ENCODE measurements at places on chromosomes 4 and X. TPM values are rescaled to one million over a fixed set of nuclear protein-coding genes. Genes with fewer than 3 reads are reported as not detected.

DNA sequence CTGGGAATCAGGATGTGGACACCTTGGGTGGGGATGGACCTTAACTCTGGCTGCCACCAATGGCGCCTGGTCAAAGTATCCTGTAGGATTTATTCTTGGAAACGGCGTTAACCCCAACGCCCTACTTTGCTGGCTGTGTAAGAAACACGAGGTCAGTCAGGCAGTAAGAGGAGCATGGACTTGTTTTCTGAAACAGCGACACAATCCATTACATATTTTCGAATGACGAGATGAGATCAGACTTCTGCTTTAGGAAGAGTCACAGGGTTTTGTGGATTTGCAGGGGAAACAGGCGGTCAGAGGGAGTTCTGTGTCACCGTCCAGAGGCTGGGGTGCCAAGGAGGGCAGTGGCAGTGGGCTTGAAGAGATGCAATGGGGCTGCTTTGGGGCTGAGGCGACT is 92.2 kb downstream of the TBL1X start:
- no peak for DNase-seq

DNA sequence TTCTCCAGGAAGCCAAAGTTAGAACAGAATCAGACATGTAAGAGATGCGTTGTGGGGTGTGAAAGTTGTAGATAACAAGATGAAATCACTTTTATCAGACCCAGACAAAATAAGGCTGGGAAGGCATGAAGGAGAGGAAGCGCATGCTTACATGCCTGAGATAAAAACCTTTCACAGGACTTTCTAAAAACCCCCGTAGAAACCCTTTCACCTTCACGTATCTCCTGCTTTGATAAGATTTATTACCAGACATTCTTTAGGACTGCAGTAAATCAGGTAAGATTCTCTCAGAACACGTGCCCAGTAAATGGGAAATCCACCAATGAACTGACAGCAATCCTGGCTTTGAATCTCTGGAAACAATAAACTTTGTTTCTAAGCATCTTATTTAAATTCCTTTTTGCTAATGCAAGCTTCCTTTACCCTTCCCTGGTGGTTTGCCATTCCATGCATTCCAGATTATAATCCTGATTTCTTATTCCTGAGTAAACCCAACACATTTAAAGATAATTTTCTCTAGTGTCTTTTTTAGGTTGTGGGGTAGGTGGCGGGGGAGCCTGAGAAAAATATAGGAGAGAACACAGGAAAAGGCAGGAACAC is 254.6 kb upstream of the LDB2 start:
- DNase-seq = no peak

DNA sequence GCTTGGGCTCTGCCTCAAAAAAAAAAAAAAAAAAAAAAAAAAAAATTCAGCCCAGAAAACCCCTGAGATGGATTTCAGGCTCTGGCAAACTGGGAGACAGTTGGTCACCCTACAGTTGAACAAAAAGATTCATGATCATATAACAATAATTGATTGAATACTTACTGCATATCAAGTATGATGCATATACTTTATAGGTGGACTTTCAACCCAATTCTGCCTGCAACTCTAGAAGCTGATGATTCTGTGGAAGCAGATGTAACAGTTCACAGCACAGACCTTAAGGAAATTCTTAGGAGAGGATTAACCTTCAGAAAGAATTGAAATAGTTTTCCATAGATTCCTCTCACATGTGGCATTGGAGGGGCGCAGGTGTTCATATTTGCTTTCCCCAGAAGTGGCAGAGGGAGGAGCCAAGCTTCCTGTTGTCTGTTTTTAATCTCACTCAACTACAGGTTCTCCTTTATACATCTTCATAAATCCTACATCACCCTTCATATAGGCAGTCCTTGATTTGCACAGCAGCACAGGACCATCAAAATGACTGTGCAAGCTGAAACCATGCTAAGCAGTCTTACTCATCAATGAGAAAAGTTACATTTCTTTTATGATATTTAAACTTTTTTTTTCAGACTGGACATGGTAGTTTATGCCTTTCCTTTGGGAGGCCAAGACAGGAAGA is 149.4 kb upstream of the KLF3 start:
- DNase-seq = no peak

GRCh38 chr4:158195297-158195696 is 15.0 kb upstream of the TMEM144 start:
- DNase-seq = no peak

- no peak for DNase-seq
Measured at GRCh38 chrX:45518552-45518951, 317.9 kb upstream of the DIPK2B start.

DNA sequence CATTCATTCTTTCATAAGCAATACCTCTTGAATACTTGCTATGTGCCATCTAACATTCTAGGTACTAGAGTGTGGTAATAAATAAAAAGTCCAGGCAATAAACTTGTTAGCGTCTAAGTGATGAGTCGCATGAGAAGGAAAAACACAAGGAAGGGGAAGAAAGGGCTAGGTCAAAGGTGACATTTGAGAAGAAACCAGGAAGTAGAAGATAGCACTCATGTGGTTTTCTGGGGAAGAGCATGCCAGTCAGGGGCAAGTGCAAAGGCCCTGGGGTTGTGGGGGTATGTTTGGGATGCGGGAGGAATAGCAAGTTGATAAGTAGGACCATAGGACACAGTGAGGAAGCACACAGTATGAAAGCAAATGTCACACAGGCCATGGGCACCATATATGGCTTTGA is 157.0 kb downstream of the TSPAN5 start:
- DNase-seq = no peak

DNA sequence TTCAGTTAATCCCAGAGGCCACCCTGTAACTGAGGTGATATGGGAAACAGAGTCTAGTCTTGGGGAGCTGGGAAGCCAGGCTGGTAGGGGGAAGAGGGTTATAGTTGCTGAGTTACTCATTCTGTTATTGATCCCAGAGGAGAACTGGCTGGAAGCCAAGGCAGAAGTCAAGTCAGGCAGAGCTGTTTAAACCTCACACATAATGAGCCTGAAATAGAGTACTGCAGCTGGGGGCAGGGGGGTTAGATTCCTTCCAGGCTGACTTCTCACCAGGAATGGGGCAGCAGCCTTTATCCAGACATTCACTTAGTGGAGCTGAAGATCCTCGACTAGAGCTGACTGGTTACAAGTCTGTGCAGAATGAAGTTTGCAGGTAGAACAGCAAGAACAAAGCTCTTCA is 144.9 kb downstream of the C4orf33 start:
- DNase-seq = no peak

- DNase-seq = no peak
Measured at GRCh38 chr4:101846550-101846949, 56.0 kb downstream of the BANK1 start.

DNA sequence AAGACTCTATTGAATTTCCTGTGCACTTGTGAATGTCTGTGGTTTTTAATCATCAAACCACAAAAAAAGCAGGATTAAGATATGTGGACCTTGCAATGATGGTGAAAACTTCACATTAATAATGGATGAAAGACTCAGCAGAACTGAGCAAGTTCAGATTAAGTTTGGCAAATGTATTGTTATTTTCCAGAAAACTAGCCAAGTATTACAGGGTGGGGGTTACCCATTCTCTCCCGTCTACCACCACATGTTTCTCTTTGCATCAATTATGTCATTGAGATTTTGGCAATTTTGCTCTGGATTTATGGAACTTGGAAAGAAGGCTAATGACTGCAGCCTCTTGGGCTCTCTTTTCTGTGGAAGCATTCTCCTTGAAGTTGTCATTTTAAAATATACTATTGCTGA is 577.1 kb downstream of the ANKRD50 start:
- DNase-seq = no peak

- DNase-seq = no peak
Measured at GRCh38 chr4:183384516-183384915, 59.9 kb upstream of the CDKN2AIP start.

DNA sequence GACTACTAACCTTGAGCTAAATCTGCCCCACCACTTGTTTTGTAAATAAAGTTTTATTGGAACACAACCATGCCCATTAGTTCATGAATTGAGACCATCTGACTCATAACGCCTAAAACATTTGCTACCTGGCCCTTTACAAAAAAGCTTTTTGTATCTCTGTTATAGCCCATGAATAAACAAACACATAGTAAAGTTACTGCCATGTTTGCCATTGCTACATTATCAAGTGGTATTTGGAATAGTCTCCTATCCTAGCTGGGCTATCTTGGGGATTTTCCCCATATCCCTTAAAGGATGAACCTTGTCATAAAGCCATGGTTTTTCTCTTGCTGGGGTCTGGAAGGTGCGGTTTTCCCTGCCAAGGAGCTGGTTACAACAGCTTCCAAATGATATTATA is 112.3 kb downstream of the FAM9B start:
- DNase-seq = no peak

- no peak for DNase-seq
Measured at GRCh38 chr4:78706302-78706701, 69.8 kb upstream of the BMP2K start.

DNA sequence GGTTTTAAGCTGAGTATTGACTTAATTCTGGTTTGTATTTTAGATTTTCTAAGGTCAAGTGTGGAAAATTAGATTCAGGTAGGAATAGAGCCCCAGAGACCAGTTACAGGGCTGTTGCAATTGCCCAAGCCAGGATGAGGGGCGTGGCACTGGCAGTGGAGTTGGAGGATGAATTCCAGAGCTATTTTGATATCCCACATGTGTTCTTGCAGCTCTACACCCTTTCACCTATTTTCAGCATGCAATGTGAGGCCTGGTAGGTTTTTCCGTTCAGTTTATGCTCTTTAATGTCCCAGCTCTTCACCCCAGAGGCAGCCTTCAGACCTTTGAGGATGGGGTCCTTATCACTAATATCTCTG is 17.9 kb upstream of the OGT start:
- no peak for DNase-seq

GRCh38 chr4:164396439-164396838 is 357.5 kb upstream of the SMIM31 start:
- no peak for DNase-seq

- no peak for DNase-seq
Measured at GRCh38 chr4:79184476-79184875, 141.4 kb downstream of the NAA11 start.

DNA sequence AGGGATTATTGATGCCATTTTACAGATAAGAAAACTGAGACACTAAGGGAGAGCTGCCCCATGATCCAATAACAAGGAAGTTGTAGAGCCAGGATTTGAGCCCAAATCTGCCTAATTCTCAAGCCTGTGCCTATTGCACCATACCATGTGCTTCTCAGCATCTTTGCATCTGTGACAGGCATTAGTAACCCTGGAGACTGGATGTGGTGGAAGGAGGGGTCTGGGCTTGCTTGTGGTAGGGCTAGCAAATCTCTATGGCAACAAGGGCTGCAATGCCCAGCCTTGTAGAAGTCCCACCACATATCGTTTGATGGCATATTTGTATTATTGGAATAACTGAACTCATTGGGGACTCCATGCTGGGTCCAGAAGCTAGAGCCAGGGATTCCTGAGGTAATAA is 58.1 kb downstream of the RTL5 start:
- no peak for DNase-seq

DNA sequence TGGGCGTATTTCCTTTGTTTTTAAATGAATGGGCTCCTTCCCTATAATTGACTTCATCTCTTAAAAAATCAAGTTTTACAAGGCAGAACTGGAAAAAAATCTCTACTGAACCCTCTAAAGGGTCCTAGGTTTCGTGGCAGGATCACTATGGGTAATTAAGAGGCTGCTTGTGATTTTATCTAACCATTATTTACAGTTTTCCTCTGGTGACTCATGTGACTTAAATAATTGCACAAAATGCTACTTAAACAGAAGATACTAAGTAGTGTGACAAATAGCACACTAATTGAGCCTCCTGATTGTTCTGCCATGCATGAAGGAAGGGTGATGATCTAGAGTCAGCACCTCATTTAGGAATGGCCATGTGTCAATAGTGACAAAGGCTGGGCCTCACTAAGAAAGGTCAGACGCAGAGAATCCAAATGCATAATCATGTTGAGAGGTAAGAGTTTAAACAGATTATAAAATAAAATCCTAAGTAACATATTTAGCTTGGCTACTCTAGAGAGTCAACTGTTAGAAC is 35.5 kb downstream of the OFD1 start:
- no peak for DNase-seq

GRCh38 chrX:41758401-41758800 is 34.4 kb downstream of the GPR82 start:
- DNase-seq = no peak

- no peak for DNase-seq
Measured at GRCh38 chr4:48905363-48906015, 1.1 kb downstream of the OCIAD2 start.

GRCh38 chrX:19554786-19555185 is 39.5 kb upstream of the MAP3K15 start:
- DNase-seq = no peak

- no peak for DNase-seq
Measured at GRCh38 chrX:22628275-22628674, 355.6 kb downstream of the CBLL2 start.

- DNase-seq = no peak
Measured at GRCh38 chr4:81348778-81349094, 123.0 kb downstream of the RASGEF1B start.

GRCh38 chr4:6087669-6088341 is 69.6 kb upstream of the C4orf50 start:
- DNase-seq = peak; percentile 75

GRCh38 chr4:71275570-71275969 is 63.2 kb upstream of the SLC4A4 start:
- no peak for DNase-seq

- no peak for DNase-seq
Measured at GRCh38 chr4:110808351-110808878, 185.5 kb upstream of the PITX2 start.

- DNase-seq = no peak
Measured at GRCh38 chrX:150032742-150033141, 94.5 kb upstream of the EOLA2 start.

LANCL3 gene
- polyA plus RNA-seq = 0.11 TPM

TSPAN7 gene
- 37.7 TPM for polyA plus RNA-seq

CLIC2 gene
- polyA plus RNA-seq = 0.08 TPM

SOWAHD gene
- 2.6 TPM for polyA plus RNA-seq

CSAG1 gene
- polyA plus RNA-seq = not detected

CASP3 gene
- 15.0 TPM for polyA plus RNA-seq

PAK3 gene
- polyA plus RNA-seq = 0.80 TPM

SPANXB1 gene
- 0.57 TPM for polyA plus RNA-seq

TREX2 gene
- polyA plus RNA-seq = 0.80 TPM

ABRAXAS1 gene
- polyA plus RNA-seq = 11.4 TPM
